Stimulated activated CD4-positive, alpha-beta T cell treated with anti-CD3 and anti-CD28 coated beads, Interleukin-12 subunit alpha, Interleukin-12 subunit beta, amount 100 ng/mL, for 24 hours (primary cell): ENCODE measurements at places on chromosomes 7 and 10.

- no peak for DNase-seq
Measured at GRCh38 chr7:66571568-66571967, 57.1 kb upstream of the KCTD7 start.

- DNase-seq, result no peak
Measured at GRCh38 chr7:135970682-135971365, 6.3 kb downstream of the MTPN start.

DNA sequence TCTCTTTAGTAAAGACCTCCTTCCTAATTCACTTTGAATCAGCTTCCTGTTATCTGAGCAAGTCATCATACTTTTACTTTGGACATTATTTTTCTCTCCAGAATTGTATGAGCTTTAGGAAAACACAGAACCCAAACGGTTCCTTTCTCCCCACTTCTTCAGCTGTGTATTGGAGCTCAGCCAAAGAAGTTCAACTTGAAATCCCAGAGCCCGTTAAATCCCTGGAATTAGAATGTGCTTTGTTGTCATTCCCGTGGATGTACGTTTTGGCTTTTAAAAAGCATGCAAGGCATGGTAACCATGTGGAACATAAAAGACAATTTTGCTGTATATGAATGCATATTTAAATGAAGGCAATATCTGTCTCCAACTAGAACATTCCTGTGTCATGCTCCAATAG is 46.6 kb downstream of the AGMO start:
- DNase-seq, result no peak

GRCh38 chr10:124124123-124124768 is 30.8 kb upstream of the CHST15 start:
- DNase-seq, result no peak

- no peak for DNase-seq
Measured at GRCh38 chr10:59557642-59558041, 152.0 kb downstream of the SLC16A9 start.

GRCh38 chr10:124126145-124126982 is 33.0 kb upstream of the CHST15 start:
- DNase-seq, result no peak

GRCh38 chr10:19970717-19971116 is 154.5 kb downstream of the PLXDC2 start:
- DNase-seq, result no peak

GRCh38 chr7:98472521-98472954 is 71.6 kb upstream of the BAIAP2L1 start:
- DNase-seq, result no peak
